ENCODE measurements at places on chromosomes 12 and 14. TPM values are rescaled to one million over a fixed set of nuclear protein-coding genes. Genes with fewer than 3 reads are reported as not detected.

DNA sequence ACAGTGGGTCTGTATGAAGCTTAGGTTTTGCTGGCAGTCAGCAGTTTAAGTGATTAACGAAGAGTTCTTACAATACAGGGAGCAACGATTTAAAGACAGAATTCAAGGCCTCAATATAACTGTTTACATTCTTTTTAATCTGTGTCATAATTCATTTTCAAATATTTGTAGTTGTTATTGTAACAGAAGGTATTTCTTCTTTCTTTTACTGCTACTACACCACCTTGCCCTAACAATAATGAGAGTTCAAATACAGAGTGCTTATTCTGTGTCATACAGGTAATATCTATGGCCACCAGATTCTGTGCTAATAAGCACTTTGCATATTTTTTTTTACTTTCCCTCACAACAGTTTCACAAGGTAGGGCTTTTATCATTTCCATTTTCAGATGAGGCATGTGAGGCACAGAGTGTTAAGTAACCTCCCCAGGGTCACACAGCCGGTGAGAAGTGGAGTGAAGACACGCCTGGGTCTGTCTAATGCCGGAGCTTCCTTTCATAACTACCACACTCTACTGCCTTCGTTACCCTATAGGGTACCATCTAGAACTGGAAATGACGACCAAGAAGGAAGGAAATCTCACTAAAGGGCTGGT, 81.9 kb downstream of the PELI2 start:
- no peak for DNase-seq

GRCh38 chr12:104219908-104220404, 4.4 kb downstream of the TXNRD1 start:
- DNase-seq = peak; percentile 83

DNA sequence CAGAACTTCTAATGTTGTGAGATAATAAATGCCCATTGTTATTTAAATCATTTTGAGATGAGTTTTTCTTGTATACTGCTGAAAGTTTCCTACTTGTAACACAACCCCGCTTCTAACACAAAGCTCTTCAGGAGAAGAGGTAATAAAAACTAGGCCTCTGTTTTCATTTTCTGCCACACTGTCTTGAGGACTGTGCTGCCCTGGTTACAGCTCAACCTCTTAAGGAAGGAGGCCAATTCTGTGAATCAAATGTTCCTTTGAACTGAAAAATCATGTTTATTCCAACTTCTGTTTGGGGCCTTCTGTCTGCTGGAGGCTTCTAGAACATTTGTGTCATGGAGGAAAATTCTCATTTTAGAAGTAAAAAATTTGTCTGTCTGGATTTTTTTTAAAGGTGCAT, 100.3 kb downstream of the LRIG3 start:
- no peak for DNase-seq

The GAS2L3 gene
- 3.4 TPM for total RNA-seq

The A2M gene
- not detected for total RNA-seq

GRCh38 chr12:132161796-132162507, 17.7 kb downstream of the NOC4L start:
- DNase-seq = no peak

GRCh38 chr14:41960281-41960680, 353.6 kb downstream of the LRFN5 start:
- no peak for DNase-seq

DNA sequence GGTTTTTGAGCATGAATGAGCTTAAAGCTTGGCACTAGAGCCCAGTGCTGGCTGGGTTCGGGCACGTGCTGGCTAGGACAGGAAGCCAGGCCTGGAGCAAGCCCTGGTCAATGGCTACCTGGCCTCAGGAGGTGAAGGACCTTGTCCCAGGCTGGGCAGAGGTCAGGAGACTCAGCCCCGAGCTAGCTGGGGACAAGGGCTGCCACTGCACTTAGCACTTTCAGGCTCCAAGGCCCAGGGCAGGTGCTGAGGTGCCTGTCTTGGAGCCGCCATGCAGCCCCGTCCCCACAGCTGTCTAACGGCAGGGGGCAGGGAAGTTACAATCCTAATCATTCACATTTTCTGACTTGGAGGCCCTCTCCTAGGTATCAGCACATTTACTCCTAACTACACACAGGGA, 4.3 kb upstream of the AQP6 start:
- no peak for DNase-seq

- DNase-seq = peak; percentile 42
Measured at GRCh38 chr12:12985817-12986408, 14.2 kb downstream of the HEBP1 start.

DNA sequence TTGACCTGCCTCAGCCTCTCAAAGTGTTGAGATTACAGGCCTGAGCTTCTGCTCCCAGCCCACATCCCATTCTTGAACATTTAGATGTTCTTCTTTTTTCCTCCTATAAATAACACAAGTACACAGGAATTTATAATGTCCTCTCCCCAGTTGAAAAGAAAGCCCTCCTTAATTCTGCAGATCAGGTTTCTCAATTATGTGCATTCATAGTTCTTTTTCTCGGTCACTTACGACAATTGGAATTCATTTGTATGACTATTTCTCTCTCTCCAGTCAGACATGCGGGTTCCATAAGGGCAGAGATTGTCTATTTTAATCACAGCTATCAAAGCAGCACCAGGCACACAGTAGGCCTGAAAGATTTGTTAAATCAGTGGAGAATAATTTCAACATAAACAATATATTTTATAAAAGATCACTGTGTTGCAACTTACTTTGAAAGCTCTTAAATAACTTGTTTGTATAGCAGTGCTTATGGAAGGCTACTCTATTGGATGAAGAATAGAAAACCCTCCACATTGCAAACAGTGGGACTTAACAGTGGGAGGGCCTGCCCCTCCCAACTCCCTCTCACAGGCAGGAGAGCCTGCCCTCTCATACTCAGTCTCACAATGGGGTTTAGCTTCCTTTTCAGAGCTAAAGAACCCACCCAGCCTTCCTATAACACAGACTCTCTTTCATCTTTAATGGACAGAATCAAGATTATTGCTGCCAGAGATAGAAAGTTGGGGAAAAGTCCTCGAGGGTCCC, 84.1 kb upstream of the TRAF3 start:
- no peak for DNase-seq

The TSPAN19 gene
- not detected for total RNA-seq

The HCAR3 gene
- total RNA-seq = 0.10 TPM

- DNase-seq = no peak
Measured at GRCh38 chr12:8849876-8850275, 27.5 kb downstream of the A2ML1 start.

The BCL2L2 gene
- 0.85 TPM for total RNA-seq

The EEF1AKMT3 gene
- 3.9 TPM for total RNA-seq
